Activated CD4-positive, alpha-beta T cell treated with anti-CD3 and anti-CD28 coated beads for 36 hours (primary cell): ENCODE measurements at places on chromosomes 6 and 20.

DNA sequence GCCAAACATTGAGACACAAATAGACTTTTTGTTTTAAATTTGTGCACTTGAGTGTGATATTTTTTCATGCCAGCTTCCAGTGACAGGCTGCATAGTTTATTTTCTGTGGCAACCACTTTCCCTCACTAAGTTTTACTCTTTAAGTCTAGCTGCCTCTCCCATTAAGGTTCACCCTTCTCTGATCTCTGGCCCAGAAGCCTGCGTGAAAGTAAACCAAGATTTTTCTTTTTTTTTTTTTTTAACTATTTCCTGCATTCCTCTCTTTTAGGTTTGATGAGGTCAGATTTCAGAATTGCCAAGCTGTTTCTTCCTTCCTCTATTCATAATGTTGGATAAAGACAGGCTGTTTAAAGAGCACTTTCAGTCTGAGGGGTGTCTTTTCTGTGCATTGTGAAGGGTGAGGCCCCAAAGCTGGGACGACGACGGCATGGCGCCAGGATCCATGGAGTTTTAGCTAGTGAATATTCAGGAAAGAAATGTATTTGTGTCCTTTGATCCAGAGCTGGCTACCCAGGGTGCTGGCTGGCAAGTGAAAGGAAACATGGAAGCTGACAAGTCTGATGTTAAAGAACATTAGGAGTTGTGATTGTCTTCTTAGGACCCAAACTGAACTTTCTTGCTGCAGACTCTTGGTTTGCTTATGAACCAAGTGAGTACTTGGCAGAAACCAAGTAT, 50.7 kb downstream of the DOK5 start:
- DNase-seq: no peak

GRCh38 chr6:107713563-107713962, 110.5 kb downstream of the SCML4 start:
- DNase-seq: no peak

GRCh38 chr6:16741112-16742016, 19.9 kb downstream of the ATXN1 start:
- no peak for DNase-seq

DNA sequence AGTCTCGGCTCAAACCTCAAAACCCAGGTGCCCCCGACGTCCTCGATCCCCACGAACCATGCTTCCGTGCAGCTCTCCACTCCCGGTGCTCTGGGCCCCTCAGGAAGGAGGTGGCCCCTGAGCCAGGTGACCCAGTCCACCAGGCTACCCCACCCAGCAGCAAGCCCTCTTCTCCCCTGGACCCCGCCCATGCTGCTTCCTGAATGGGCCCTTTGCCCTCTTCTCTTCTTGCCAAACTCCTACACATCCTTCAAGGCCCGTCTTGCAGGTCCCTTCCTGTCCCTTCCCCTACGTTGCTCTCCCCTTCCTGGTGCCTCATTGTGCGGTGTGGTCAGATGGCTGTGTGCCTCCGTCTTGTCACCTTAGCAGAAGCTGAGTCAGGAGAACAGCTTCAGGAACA, 3.4 kb upstream of the GATA5 start:
- no peak for DNase-seq
